ENCODE measurements at places on chromosomes 12 and 14. TPM values are rescaled to one million over a fixed set of nuclear protein-coding genes. Genes with fewer than 3 reads are reported as not detected.
A peak's percentile ranks its signal among the peaks of the same experiment; 100 is the strongest.

The ZBTB42 gene
- 1.4 TPM for total RNA-seq

DNA sequence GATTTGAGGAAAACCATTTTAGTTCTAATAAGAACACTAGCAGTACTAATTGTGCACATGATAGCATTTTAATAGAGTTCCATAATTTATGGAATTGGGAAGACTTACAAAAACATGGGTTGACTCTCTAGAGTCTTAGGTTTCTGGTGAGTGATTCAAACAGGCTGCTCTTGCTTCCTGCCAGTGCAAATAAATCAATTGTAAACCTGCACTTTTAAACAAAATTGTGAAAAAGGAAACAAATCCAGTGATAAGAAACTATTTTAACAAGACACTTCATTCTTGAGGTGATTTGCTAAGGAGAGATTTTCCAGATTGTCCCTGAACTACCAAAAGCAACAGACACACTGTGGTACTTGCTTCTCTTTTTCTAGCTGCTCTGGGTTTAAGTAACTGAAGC, 112.2 kb downstream of the CACNA1C start:
- no peak for DNase-seq

The DDX23 gene
- 86.3 TPM for total RNA-seq

DNA sequence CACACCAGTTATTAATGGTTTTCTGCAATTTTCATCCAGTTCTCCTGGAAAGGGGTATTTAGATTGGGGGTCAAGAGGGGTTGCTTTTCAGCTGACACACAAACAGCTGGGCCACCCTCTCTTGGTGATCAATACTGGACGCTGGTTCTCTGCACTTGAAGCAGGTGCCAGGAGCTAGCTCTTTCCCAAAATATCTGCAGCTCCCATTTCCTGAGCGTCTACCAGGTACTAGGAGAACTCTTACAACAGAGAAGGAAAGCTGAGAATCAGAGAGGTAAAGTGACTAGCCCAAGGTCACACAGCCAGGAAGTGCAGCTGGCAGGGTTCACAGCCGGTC, 1.2 kb downstream of the TESC start:
- DNase-seq: no peak

GRCh38 chr12:19739195-19739776, 300.0 kb downstream of the AEBP2 start:
- DNase-seq: peak; percentile 48

DNA sequence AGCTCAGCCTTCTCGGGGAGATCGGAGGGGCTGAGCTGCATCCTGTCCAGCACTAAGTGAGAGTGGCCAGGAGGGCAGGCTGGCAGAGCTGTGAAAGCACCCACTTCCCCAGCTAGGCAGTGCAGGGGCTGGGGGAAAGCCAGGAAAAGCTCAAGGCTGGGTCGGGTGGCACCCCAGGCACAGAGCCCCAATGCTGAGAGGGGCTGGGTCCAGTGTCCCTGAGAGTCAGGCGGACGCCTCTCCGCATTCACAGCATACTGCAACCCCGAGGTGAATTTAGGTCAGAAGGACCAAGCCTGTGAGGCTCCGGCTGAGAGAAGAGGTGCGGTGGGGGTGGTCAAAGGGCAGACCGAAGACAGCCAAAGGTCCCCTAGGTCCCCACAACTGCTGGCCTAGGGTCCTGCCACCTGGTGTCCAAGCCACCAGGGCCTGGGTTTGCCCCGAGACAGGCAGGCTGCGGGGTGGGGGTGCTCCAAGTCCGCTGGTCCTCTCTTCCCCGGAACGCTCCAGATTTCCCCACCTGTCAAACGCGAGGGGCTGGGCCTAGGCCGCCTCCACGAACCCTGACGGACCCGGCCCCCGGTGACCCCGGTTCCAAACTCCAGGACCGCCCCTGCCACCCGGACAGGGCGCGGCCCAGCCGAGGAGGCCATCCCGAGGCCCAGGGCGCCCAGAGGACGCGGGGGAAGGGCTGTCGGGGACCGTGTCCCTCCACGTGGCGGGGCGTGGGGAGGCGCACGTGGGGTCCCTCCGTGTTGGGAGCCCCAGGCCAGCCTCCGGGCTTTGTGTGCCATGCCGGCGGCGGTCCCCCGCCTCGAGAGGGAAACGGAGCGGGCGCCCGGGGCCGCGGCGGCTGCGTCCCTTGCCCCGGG, 527 bp downstream of the CAMKK2 start:
- DNase-seq: no peak

GRCh38 chr12:109310247-109311125, 1.4 kb upstream of the FOXN4 start:
- no peak for DNase-seq

DNA sequence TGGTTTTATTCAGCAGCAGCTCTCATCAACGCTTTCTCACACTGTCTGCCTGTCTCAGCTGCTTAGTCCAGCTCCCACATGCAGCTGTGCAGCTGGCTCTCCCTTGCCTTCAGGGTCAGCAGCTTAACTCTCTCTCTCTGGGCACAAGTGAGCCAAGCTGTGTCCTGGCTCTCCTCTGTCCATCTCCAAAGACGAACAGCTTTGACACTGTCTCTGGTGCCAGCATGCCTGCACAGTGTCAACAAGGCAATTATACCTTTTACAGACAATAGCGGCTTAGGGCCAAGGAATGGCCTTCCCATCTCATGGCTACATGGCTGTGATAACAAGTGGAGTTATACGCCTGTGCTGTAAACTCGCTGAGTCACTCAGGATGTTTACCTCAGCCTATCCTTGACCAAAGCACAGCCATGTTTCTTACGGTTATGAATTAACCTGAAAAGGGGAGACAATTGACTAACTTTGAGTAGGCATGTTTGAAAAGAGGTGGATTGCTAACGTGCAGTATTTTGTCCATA, 38.4 kb upstream of the MANSC4 start:
- no peak for DNase-seq

DNA sequence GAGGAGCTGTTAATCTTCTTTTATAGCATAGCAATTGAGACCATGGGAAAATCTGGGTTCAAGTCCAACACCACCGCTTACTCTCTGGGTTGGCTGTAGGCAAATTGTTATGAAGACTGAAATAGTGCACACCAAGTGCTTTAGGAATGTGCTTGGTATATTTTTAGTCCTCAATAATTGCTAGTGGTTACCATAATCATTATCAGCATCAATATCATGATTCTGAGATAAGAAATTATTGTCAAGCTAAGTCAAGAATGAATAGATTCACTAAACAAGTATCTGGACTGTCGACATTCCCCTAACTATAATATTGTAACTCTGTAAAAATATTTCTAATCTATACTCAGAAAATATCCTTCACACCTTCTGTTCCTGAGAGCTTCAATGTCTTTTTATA, 48.5 kb downstream of the ANO4 start:
- no peak for DNase-seq

The PMEL gene
- total RNA-seq: 0.74 TPM

GRCh38 chr12:16281157-16281556, 3.7 kb upstream of the SLC15A5 start:
- DNase-seq: peak; percentile 0

The GRIP1 gene
- not detected for total RNA-seq

GRCh38 chr12:14696265-14696741, at the start of gene GUCY2C:
Gene GUCY2C (minus strand): TSS chr12:14696599. CDS start chr12:14696448, 151 bp downstream.
- DNase-seq: no peak

The MED13L gene
- total RNA-seq: 76.6 TPM

DNA sequence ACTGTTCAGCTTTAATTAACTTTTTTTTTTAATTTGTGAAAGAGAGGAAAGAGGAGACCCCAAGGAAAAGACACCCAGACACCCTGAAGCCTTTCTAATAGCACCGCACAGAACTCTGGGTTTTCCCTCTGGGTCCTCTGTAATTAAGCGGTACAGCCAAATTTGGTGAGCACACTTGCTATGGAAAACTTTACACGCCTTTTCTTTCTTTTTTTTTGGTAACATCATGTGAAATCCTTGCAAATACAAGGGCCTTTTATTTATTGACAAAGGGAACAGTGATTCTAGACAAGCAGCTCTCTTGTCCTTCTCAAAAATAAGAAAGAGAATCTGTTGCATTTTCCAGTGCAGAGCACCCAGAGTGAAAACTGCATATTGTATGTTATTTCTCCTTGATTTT, 44.4 kb upstream of the CPM start:
- DNase-seq: no peak

The HHIPL1 gene
- total RNA-seq: 1.2 TPM

- no peak for DNase-seq
Measured at GRCh38 chr14:22282417-22282816, 306.6 kb downstream of the DAD1 start.

The SERPINA6 gene
- not detected for total RNA-seq

- DNase-seq: no peak
Measured at GRCh38 chr14:60964904-60965303, 16.0 kb downstream of the TRMT5 start.

- DNase-seq: peak; percentile 75
Measured at GRCh38 chr12:111570084-111570961, 28.8 kb downstream of the ATXN2 start.

GRCh38 chr14:36086629-36087395, 89.7 kb downstream of the PTCSC3 start:
- no peak for DNase-seq

The PLEK2 gene
- total RNA-seq: 11.5 TPM

The RASAL1 gene
- total RNA-seq: not detected

DNA sequence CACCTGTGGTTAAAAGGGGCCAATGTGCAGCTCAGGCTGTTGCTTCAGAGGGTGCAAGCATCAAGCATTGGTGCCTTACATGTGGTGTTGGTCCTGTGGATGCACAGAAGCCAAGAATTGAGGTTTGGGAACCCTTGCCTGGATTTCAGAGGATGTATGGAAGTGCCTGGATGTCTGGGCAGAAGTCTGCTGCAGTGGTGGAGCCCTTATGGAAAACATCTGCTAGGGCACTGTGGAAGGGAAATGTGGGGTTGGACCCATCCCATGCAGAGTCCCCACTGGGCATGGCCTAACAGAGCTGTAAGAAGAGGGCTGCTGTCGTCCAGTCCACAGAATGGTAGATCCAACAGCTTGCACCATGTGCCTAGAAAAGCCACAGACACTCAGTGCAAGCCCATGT, 36.6 kb downstream of the PCNX1 start:
- DNase-seq: no peak

DNA sequence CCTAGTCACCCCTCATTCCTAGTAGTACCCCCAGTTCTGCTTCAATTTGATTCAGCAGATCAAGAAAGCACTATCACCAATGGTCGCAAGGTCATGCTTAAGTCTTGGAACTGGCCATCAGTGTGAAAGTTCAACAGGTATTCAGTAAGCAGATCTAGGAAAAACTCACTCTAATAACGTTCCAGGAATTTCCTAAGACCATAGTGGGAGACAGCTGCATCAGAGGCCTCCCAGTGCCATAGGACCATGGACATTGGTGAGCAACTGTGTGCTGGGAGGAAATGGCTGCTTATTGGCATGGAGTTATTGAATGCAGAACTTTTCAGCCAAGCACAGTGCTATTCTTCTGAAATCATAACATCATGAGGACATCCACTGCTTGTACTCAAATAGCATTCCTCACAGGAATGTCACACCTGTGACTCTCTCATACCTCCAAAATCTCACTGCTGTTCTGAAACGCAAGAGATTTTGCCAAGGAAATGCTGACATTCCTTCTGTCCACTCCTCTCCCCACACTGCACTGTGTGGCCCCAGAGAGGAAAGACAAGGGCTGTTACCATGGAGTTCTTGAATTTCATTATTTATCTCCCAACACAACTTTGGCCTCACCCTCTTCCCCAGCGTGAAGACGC, 30.9 kb upstream of the MDM2 start:
- DNase-seq: no peak

The FAM90A1 gene
- 0.34 TPM for total RNA-seq

DNA sequence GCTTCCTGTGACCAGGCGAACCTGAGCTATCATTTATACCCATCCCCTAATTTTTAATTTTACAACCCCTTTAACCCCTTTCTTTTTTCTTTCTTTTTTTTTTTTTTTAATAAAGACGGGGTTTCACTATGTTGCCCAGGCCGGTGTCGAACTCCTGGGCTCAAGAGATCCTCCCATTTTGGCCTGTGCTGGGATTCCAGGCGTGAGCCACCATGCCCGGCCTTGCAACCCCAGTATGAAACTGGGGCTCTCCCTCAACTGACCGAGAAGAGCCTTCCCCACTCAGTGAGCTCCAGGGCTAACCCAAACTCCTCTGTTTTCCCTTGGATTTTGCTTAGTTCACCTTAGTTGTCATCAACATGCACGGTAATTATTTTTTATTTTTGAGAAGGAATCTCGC, 992 bp downstream of the CPSF2 start:
- DNase-seq: no peak

- DNase-seq: peak; percentile 15
Measured at GRCh38 chr12:108729612-108730364, 1.5 kb downstream of the CORO1C start.

DNA sequence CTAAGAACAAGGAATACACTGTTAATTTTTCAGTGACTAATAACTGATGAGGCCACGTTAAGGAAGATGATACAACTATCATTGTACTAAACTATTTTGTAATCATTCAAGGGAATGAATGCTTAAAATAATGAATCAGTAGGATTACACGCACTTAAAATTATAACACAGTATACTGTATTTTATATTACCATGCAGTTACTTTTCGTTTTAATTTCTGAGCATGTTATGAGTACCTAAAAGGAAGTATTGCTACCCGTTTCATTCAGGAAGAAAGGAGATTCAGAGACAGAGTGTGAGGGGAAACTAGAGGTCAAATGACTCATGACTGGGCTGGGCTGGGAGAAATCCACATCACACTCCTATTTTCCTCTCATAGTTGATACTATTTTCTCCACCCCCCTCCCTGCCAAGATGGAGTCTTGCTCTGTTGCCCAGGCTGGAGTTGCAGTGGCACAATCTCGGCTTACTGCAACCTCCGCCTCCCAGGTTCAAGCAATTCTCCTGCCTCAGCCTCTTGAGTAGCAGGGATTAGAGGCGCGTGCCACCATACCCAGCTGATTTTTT, 202.0 kb downstream of the PPM1H start:
- peak; percentile 50 for DNase-seq

DNA sequence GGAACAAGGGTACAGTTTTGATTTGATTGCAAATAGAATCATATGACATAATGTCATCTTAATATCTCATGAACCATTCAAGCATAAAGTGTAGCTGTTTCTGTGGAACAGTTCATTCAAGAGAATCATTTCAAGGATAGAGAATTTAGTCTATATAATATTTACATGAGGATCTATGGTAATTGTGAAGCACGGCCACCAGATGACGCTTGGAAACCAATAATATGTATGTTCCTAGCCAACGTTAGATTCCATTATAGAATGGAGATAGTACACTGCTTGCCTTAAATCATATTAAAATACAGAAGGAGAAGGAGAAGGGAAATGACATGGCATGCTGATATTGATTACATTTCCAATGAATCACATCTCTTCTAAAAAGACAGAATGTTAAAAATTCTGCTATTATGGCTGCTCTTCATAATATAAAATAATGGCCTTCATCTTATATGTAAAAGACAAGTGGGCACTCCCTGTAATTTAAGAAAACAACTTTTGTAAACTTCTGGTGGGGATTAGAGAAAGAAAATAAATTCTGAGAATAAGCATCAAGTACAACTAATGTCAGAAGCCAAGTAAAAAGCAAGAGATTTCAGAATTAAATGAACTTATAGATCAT, 351.0 kb downstream of the NAV3 start:
- DNase-seq: no peak

Measured in HFFc6 (cell line).